ENCODE measurements at places on chromosomes 7 and 10. TPM values are rescaled to one million over a fixed set of nuclear protein-coding genes. Genes with fewer than 3 reads are reported as not detected.

Gene PALD1
- 26.3 TPM for total RNA-seq

Gene ERVW-1
- total RNA-seq, result 0.11 TPM

DNA sequence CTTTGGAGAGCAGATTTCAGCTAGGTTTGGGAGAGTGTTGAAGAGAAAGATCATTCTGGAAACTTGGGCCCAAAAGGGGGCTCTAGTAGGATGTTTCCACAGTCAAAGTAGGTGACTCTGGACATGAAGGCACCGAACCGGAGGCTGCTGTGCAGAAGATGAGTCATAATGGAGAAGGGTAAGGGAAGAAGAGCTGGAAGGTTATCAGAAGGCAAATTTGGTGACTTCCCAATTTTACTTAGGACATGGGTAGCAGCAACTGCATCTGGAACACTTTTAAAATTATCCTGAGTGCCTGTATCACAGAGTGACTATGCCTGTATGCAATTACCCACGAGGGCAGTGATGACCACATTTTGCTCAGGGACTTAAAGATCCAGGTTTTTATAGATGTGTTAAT, 38.8 kb downstream of the PIK3AP1 start:
- DNase-seq, result no peak
- H3K4me1 ChIP-seq, result no peaks in the 10 kb centered on the region
- H3K27me3 ChIP-seq, result no peaks in the 10 kb centered on the region

DNA sequence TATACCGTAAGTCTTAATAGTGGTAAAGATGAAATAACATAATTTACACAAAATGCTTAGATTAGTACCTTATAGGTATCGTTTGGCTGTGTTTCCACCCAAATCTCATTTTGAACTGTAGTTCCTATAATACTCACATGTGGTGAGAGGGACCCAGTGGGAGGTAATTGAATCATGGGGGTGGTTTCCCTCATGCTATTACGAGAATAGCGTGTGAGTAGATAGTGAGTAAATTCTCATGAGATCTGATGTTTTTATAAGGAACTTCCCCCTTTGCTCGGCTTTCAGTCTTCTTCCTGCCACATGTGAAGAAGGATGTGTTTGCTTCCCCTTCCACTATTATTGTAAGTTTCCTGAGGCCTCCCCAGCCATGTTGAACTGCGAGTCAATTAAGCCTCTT, 426.3 kb upstream of the POT1 start:
- DNase-seq, result peak; percentile 10
- no peaks in the 10 kb centered on the region for H3K36me3 ChIP-seq
- no peaks in the 10 kb centered on the region for H3K4me1 ChIP-seq

Gene SPDYE16
- 0.28 TPM for total RNA-seq

Gene ENO4
- total RNA-seq, result 6.3 TPM

- no peaks in the 10 kb centered on the region for H3K4me1 ChIP-seq
- no peaks in the 10 kb centered on the region for H3K36me3 ChIP-seq
- DNase-seq, result no peak
- H3K27ac ChIP-seq, result no peak overlapping the region
Measured at GRCh38 chr7:85030893-85031292, 156.0 kb downstream of the SEMA3D start.

Gene SUFU
- 11.0 TPM for total RNA-seq

Gene SLC18A2
- 1.9 TPM for total RNA-seq

DNA sequence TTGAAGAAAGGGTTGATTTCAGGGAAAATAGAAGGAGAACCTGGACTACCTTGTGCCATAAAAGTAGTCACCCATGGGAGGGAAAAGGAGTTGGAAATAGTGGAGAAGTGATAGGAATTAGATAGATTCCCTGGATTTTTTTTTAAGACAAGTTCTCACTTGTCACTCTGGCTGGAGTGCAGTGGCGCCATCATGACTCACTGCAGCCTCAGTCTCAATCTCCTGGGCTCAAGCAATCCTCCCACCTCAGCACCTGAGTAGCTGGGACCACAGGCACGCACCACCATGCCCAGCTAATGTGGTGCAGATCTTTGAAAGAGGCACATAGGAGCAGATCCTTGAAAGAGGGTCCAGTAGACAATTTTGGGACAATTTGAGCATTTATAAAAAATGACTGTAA, 9.5 kb upstream of the BLNK start:
- H3K27ac ChIP-seq, result no peak overlapping the region
- H3K27me3 ChIP-seq, result no peaks in the 10 kb centered on the region
- DNase-seq, result no peak
- no peak overlapping the region for H3K4me3 ChIP-seq
- H3K36me3 ChIP-seq, result no peaks in the 10 kb centered on the region

DNA sequence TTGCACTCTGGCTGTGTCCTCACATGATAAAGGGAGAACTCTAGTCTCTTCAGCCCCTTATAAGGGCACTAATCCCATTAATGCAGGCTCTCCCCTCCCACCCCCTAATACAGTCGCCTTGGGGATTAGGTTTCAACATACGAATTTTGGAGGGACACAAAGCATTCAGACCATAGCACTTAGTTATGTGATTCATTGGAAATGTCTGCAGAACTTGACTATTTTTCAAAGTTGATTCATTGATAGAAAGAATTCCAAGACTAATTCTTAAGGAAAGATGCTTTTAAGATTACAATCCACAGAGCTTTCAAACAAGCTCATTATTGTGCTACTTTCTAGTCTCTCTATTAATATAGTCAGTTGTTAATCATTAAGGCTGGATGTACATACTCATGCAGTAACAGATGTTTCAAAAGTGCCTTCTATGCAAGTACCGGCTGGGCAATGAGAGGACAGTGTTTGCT, 85.3 kb upstream of the RPA3 start:
- H3K4me1 ChIP-seq, result no peaks in the 10 kb centered on the region
- H3K27ac ChIP-seq, result no peak overlapping the region
- no peak for DNase-seq

Gene ANXA8L1
- not detected for total RNA-seq

GRCh38 chr7:155458111-155458877, at the start of gene EN2:
TSS of gene EN2 (plus strand) at chr7:155458129. CDS start at chr7:155458378, 249 bp downstream.
- H3K36me3 ChIP-seq, result no peaks in the 10 kb centered on the region
- peaks cover 48% of the 10 kb centered on the region for H3K4me1 ChIP-seq
- H3K27ac ChIP-seq, result no peak within 1 kb of the TSS
- peaks cover 93% of the 10 kb centered on the region for H3K27me3 ChIP-seq

Gene C10orf62
- total RNA-seq, result 0.50 TPM

- peaks cover 23% of the 10 kb centered on the region for H3K4me1 ChIP-seq
- H3K27me3 ChIP-seq, result peaks cover 73% of the 10 kb centered on the region
- no peak overlapping the region for H3K27ac ChIP-seq
Measured at GRCh38 chr7:122316467-122317388, 12.2 kb upstream of the FEZF1 start.

- no peak overlapping the region for H3K27ac ChIP-seq
- no peak for DNase-seq
- no peak overlapping the region for H3K4me3 ChIP-seq
- peaks cover 84% of the 10 kb centered on the region for H3K4me1 ChIP-seq
- H3K27me3 ChIP-seq, result peaks cover 5% of the 10 kb centered on the region
Measured at GRCh38 chr7:1672851-1673486, 2.9 kb downstream of the ELFN1 start.

- H3K27me3 ChIP-seq, result no peaks in the 10 kb centered on the region
- H3K36me3 ChIP-seq, result no peaks in the 10 kb centered on the region
- H3K4me3 ChIP-seq, result no peak overlapping the region
- no peak overlapping the region for H3K27ac ChIP-seq
Measured at GRCh38 chr10:42574336-42574735, 64.0 kb downstream of the ZNF33B start.

Gene NPFFR1
- total RNA-seq, result 1.8 TPM

GRCh38 chr10:110775406-110775805, 96.3 kb upstream of the PDCD4 start:
- no peaks in the 10 kb centered on the region for H3K4me1 ChIP-seq
- H3K4me3 ChIP-seq, result no peak overlapping the region
- H3K27me3 ChIP-seq, result no peaks in the 10 kb centered on the region
- no peaks in the 10 kb centered on the region for H3K36me3 ChIP-seq
- H3K27ac ChIP-seq, result no peak overlapping the region

DNA sequence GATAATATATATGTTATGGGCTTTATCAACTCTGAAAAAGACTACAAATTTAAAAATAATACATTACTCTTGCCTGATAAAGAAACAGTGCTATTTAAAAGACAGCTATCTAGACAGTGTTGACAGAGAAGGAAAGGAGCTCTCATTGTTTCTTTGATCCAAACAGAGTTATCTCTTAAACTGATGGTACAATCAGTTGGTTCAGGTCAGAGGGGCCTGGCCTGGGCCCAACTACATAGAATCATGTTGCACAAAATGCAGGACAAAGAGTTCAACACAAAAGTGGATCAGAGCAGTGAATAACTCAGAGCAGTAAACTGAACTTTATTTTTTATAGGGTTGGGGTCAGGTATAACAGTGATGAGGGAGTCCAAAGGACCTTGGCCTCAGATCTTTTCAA, 33.8 kb upstream of the SEMA3D start:
- no peaks in the 10 kb centered on the region for H3K27me3 ChIP-seq
- no peaks in the 10 kb centered on the region for H3K4me1 ChIP-seq
- H3K27ac ChIP-seq, result no peak overlapping the region
- no peaks in the 10 kb centered on the region for H3K36me3 ChIP-seq
- no peak for DNase-seq

Gene LRRN3
- total RNA-seq, result 39.6 TPM

Gene HMX3
- not detected for total RNA-seq

GRCh38 chr7:138891446-138891810, 89.8 kb downstream of the KIAA1549 start:
- no peak for DNase-seq
- no peaks in the 10 kb centered on the region for H3K27me3 ChIP-seq
- H3K36me3 ChIP-seq, result peaks cover 17% of the 10 kb centered on the region
- H3K27ac ChIP-seq, result peak overlapping the region; percentile 75
- H3K4me1 ChIP-seq, result peaks cover 19% of the 10 kb centered on the region
- H3K4me3 ChIP-seq, result no peak overlapping the region

DNA sequence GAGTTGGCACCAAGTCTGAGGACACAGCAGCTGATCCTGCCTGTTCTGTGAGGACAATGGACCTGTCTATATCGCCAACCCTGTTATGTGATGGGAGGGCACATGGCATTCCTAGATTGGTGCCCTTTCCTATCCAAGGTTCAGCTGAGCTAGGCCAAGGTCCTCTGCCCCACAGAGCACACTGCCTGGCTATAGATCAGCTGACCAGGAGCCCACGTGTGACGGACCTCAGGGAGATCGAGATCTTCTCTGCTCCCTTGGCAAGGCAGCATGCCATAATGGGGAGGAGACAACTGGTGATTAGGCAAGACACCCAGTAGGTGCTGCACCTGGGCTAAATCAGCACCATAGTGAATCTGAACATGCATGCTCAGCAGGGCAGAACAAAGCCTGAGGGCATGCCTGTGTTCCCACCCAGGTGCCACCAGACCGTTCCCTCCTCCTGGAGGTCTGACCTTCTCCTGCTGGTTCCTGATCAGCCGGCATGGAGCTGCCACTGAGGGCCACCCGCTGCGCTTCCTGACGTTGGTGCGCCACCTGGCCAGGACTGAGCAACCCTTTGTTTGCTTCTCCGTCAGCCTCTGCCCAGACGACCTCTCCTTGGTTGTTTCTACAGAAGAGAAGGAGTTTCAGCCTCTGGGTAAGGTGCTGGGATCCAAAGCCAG, 93.7 kb downstream of the WDFY4 start:
- peaks cover 5% of the 10 kb centered on the region for H3K4me1 ChIP-seq
- no peak overlapping the region for H3K4me3 ChIP-seq
- DNase-seq, result no peak
- no peaks in the 10 kb centered on the region for H3K27me3 ChIP-seq
- no peak overlapping the region for H3K27ac ChIP-seq

Gene AOAH
- total RNA-seq, result 8.1 TPM

DNA sequence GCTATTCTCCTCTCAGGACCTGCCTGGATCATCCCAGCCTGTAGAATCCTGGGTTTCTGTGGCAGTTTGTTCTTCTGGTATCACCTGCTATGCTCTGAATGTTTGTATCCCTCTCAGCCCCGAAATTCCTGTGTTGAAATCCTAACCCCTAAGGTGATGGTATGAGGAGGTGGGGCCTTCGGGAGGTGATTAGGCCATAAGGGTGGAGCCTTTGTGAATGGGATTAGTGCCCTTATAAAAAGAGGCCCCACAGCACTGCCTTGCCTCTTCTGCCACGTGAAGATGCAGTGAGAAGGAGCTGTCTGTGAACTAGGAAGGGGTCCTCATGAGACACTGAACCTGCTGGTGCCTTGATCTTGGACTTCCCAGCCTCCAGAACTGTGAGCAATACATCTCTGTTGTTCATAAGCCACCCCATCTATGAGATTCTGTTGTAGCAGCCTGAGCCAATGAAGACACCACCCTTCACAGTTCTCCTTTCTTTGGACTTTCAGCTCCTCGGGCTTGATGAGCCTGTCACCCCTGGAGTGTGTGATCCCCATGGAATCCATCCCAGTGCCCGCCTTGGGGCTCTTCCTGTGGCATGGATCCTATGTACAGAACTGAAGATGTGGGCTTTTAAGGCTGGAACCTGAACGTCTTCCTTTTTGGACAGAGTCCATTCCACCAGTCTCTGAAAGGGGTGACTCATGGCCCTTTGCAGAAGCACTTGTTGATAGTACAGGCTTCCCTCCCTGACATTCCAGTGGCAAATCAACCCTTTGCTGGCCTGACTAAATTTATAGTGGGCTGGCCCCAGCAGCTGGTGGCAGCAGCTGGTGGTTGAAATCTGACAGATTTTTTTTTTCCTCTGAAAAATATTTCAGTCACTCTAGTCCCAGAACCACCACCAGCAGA, 138.0 kb downstream of the TACC2 start:
- no peaks in the 10 kb centered on the region for H3K36me3 ChIP-seq
- no peaks in the 10 kb centered on the region for H3K4me1 ChIP-seq
- H3K27ac ChIP-seq, result no peak overlapping the region
- no peaks in the 10 kb centered on the region for H3K27me3 ChIP-seq
- H3K4me3 ChIP-seq, result no peak overlapping the region
